CD4-positive, alpha-beta T cell treated with Interleukin-6 at 100 ng/mL for 8 hours (primary cell): ENCODE measurements at places on chromosomes 3 and 15.

DNA sequence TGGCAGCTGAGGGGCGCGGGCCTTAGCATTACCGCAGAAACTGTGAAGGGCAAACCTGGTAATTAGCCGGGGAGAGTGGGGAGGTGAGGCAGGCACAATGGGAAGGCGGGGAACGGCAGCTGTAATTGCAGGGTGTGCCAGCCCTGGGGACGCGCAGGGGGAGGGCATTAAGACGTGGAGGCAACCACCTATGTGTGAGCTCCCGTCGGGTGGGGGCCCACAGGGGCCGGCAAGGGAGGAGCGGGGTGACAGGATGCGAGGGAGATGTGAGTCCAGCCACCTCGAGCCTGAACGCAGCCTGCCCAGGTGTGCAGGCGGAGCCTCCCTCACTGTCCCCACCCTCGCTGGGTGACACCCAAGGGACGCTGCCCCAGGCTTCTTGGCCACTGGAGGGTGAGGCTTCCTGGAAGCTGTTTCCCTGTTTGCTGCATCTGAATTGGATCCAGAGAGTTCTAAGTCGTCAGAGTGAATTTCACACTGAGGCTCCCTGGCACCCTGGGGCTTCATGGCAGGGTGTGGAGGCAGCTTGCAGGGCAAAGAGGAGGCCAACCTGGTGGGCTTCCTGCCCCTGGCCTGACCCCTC lies 130.6 kb upstream of the MEF2A start:
- DNase-seq, result no peak

DNA sequence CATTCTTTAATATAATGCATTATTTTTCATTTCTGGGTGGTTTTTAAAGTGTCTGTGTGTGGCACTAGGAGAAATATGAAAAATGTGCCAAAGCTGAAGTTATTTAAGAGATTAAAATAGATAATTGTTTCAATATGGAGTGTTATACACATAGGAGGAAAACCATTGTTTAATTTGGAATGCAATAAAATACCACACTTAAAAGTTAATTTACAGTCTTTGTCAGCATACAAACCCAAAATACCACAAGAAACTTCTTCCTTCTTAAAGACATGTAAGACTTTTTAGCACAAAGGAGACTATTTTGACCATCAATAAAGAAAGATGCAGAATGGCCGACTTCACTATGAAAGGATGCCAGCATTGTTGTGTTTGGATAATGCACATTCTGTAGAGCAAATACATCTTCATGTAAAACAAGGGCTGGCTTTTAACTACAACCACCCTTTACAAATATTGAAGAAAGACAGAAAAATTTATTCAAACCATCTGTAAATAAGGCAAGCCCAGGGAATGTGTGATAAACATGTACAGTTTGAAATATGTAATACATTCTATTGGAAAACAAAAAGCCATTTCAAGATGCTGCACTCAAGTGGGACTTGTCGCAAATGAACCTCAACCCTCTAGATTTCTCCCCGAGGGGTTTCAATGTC lies 1146.6 kb downstream of the ROBO1 start:
- no peak for DNase-seq

GRCh38 chr15:80931721-80932512 lies 57.7 kb downstream of the MESD start:
- no peak for DNase-seq

DNA sequence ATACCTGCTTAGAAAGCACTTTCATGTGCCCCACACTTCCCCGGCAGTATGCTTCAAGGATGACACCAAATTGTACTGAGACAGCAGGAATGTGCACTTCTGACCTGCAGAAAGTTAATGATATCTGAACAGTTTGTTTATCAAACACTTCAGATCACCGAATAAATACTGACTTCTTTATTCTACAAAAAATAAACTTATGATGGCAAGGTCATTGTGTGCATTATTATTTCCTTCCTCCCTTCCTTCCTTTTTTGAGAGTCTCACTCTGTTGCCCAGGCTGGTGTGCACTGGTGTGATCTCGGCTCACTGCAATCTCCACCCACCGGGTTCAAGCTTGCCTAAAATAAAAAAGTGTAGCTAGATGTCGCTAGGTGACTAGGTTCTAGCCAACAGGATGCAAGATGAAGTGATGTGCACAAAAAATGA lies 80.3 kb downstream of the FAIM start:
- no peak for DNase-seq

DNA sequence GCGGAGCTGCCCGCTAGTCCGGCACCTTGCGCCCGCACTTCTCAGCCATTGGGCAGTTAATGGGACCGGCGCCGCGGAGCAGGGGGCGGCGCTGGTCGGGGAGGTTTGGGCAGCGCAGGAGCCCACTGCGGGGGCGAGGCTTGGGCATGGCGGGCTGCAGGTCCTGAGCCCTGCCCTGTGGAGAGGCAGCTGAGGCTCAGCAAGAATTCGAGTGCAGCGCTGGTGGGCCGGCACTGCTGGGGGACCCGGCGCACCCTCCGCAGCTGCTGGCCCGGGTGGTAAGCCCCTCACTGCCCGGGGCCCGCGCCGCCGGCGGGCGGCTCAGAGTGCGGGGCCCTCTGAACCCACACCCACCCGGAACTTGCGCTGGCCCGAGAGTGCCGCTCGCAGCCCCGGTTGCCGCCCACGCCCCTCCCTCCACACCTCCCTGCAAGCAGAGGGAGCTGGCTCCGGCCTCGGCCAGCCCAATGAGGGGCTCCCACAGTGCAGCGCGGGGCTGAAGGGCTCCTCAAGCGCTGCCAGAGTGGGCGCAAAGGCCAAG lies 835.0 kb downstream of the TBL1XR1 start:
- no peak for DNase-seq

GRCh38 chr3:3855056-3855455 lies 55.8 kb downstream of the LRRN1 start:
- DNase-seq, result no peak

DNA sequence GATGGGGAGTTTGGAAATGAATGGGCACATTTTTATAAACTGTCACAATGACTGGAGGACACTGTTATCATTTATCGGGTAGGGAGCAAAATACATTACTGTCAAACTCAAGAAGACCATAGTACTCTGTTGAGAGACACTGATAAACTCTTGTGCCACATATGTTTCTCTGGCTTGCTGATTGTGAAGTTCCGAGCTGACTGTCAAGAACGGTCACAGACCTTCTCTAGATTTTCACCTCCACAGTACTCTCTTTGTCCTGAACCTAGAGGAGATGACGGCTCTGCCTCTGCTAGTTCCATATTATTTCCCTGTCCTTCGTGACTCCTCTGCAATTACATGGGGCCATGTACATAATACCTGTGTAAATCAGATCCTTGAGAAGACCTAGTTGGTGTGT lies 451.9 kb downstream of the LPP start:
- no peak for DNase-seq

- no peak for DNase-seq
Observed at GRCh38 chr3:153734777-153735551, 386.2 kb upstream of the ARHGEF26 start.

- DNase-seq, result no peak
Observed at GRCh38 chr3:160685144-160685766, 8.3 kb downstream of the ARL14 start.

GRCh38 chr15:75369897-75370581 lies 1.6 kb upstream of the MAN2C1 start:
- DNase-seq, result no peak

GRCh38 chr15:89105147-89105546 lies 16.9 kb downstream of the ABHD2 start:
- no peak for DNase-seq

GRCh38 chr15:49815950-49816349 lies 195.1 kb downstream of the DTWD1 start:
- no peak for DNase-seq

- no peak for DNase-seq
Observed at GRCh38 chr3:116165135-116165534, 280.2 kb downstream of the LSAMP start.

DNA sequence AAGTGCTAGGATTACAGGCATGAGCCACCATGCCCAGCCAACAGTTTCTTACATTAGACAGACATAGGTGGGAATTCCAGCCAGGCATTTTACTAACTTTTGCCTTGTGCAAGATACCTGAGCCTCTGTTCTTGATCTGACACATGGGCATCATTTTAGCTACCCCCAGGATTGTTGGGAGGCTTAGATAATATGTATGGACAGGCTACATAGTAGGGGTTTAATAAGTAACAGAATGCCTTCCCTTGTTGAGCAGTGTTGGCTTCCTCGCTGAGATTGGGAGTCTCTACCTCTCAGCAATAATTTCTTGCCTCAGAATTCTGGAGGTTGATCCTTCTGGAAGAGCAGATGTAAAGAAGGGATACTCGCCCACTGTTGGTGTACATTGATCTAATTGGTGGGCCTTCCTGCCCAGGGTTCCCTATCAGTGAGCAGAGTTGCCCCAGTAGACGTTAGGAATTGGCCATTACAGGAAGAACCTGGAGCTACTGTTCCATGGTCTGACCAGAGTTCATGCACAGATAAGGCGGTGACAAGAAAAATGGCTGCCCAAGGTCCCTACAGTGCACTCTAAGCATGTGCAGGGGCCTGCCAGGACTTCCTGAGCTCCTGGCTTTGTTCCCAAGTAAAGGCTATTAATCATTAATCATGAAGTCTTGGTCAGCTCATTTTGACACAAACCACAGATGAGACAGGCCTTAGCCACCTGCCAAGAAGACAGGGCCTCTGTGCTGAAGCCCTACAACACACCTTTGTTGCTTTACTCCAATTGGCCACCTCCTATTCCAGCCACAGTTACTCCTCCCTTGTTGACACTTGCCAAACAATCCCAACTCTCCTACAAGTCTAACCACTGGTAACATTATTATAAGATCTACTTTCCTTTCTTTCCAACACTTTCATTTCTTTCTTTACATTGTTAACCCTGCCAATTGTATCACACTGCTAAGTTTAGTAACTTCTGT lies 5.0 kb upstream of the IL17RE start:
- no peak for DNase-seq

DNA sequence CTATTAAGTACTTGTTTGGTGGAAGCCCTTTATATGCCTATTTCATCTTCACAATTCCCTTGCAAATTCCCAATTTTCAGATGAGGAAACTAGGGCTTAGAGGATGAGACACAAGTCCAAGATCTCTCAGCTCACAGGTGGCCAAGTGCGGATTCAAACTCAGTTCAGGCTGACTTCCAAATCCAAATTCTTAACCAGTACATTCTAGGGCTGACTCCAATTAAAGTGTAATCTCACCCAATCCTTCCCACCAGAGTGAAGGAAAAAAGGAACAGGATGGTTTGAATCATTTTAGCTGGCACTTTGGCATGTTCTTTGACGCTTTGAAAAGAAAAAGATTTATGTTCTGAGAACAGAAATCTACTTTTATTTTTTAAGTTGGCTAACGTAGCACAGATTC lies 12.7 kb downstream of the ARHGEF3 start:
- DNase-seq, result no peak

DNA sequence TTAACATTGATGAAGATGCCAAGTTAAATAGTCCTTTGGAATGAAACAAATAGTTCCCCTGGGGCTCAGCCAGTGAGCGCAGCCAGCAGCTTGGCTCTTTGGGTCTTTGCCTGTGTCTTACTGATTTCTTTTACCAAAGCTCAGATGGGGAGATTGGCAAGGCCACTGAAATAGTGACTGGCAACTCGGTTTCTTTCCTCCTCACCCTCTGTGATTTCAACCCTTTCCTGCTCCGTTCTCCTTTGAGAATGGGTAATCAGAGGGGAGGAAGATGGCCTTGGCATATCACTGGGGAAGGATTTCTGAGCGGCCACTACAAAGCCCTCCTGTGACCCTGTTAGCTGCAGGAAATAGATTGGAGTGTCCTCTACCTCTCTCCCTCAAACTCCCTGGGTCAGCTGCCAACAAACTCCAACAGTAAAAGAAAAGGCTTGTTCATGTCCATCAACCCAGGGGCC lies 337.1 kb upstream of the LRRFIP2 start:
- no peak for DNase-seq

GRCh38 chr15:97909291-97909891 lies 51.1 kb upstream of the ARRDC4 start:
- peak; percentile 35 for DNase-seq

GRCh38 chr3:187971629-187972028 lies 182.3 kb upstream of the LPP start:
- DNase-seq, result no peak

GRCh38 chr15:101256757-101257156 lies 4.9 kb upstream of the CHSY1 start:
- no peak for DNase-seq

DNA sequence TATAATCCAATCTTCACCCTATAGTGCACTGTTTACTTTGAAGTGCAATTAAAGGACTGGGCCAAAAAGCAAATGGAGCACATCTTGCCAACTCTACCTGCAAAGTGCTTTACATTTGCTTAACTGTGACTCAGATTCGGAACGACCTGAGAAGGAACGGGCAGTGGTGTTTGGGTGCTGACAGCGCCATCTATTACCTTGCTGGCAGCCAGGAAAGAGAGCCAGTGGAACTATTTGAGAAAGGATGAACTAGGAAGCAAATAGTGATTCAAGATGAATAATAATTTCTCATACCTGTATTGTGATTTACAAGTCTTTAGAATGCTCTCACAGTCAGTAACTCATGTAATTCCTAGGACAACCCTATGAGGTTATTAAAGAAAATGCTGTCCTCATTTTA lies 312.9 kb downstream of the PDCD6IP start:
- no peak for DNase-seq

- DNase-seq, result no peak
Observed at GRCh38 chr3:58261954-58262666, 24.5 kb downstream of the ABHD6 start.

- DNase-seq, result no peak
Observed at GRCh38 chr3:25885544-25885943, 95.7 kb downstream of the OXSM start.

GRCh38 chr3:27943106-27943505 lies 221.0 kb upstream of the EOMES start:
- DNase-seq, result no peak

DNA sequence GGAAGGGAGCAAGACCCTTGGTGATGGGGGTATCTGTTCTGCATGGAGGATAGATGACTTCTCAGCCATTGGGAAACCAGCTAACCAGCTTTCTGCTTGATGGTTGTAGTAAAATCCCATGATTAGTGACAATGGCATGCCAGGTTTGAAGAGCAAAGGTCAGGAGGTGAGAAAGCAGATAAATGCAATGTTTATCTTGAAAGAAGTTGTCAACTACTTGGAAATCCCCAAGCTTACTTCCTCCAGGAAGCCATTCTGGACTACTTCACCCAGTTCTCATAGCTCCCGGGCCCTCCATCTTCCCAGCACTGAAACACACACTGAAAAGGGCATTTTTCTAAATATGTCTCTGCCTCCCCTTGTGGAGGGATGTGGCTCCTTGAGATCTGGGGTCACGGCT lies 51.3 kb downstream of the SMAD3 start:
- no peak for DNase-seq

GRCh38 chr15:33807665-33808064 lies 160.6 kb upstream of the CHRM5 start:
- DNase-seq, result no peak
